ENCODE measurements at places on chromosomes 2 and 18.

DNA sequence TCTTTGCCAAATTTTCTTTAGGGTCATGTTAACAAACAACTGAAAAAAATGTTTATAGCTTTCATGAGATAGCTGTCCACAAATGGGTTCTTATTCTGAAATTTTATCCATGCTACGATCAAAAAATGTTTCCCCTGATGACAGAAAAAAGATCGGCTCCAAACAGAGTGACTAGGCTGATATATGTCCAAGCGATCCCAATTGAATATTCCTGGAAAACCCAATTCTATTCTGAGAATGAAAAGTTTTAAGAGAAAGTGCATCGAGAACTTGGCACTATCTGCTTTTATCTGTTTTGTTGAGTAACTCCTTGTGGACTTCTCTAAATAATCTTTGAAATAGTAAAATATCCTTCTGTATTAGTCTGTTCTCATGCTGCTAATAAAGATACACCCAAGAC lies 19.1 kb downstream of the KCNE4 start:
- no peak for DNase-seq

DNA sequence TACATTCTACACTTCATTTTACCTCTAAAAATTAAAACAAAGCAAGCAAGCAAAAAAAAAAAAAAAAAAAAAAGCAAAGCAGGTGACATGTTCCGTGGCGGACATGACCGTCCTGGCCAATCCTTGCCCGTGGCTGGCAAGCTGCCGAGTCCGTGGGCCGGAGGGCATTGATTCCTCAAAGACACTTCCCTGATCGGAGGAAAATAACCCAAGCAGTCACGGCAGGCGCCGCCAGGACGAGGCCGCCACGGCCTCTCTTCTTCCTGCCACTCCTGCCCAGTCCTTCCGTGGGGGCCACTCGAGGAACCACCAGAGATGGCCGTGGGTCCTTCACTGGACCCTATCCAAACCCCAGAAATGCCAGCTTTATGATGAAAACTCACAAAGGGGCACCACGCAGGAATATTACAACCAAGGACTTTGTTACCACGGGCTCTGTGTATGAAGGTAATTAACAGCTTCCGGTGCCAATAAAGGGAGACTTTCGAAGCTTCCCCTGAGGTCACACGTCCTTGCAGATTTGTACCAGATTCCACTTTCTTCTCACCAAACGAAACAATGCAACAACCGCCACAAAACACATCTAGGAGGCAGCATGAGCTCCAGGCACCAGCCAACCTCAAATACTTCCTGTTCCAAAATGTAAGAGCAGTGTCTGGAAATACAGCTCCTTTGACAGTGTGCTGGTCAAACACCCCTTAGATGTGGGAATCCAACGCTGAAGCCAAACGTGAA lies 170.3 kb downstream of the HDAC4 start:
- no peak for DNase-seq

- no peak for DNase-seq
Measured at GRCh38 chr2:109439986-109440385, 173.8 kb downstream of the SEPTIN10 start.

GRCh38 chr2:38581193-38582147 lies 21.3 kb downstream of the HNRNPLL start:
- DNase-seq, result no peak

GRCh38 chr18:53799134-53799533 lies 425.3 kb downstream of the MBD2 start:
- no peak for DNase-seq

- no peak for DNase-seq
Measured at GRCh38 chr2:235480614-235481013, 13.2 kb upstream of the AGAP1 start.

- no peak for DNase-seq
Measured at GRCh38 chr2:86150502-86150901, 44.5 kb downstream of the PTCD3 start.
